MM.1S (cell line): ENCODE measurements at places on chromosomes 3 and 15.

- DNase-seq = no peak
Measured at GRCh38 chr3:173742491-173742890, 344.9 kb downstream of the NLGN1 start.

DNA sequence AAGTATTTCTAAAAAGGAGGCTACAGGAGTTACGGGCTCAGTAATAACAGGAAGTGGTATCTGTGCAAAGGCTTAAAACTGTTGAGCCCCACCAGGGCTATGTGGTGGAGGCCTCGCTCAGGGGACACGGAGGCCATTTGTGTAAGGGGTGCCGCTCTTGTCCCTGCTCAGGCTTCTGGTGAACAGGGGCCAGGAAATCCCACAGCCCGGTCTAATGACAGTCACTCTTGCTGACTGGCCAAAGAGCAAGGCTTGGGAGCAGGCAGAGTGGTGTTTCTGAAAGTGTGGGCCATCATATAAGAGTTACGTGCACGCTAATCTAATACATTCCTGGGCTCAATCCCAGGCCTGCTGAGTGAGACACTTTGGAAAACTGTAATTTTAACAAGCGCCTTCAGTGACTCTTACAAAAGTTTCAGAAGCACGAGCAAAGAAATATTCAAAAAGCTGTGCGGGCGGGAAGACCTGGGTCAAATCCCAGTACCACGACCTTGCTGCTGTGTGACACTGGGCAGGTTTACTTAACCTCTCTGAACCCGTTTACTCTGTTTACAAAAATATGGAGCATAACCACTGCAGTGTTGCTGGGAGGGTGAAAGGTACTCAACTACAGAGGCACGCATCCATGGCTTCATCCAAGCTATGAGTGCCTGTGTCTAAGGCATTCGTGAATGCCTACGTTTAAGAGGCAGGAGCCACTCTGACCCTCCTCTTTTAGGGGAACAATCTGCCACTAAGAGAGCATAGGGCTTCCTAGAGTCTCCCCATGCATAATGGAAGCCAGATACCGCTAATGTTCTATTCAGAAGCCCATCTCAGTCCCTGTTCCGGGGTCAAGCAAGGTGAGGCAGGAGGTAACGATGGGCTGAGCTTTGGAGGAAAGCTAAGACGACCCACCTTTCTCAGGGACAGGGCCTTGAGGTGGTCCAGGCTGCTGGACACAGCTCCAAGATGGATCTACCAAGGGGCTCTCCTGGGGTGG is 2.0 kb downstream of the ATP10A start:
- DNase-seq = no peak

DNA sequence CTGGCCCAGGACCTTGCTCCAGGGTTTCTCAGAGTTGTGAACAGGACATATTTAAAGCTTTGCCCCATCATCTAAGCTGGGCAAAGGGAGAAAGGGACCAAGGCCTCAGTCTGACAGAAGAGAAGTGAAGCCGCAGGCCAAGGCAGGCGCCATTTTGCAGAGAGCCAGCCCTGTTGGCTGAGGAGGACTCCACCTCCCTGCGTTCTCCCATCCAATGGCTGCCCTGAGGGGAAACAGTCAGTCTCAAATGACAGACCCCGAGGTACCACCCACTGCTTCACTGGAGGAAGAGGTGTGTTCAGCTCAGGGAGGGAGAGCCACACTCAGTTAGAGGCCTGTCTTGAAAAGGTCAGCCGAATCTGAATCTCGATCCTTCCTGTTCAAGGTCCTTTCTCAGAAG is 86.1 kb downstream of the ADAMTS17 start:
- DNase-seq = no peak

- no peak for DNase-seq
Measured at GRCh38 chr3:127325629-127325961, 37.7 kb upstream of the PRR20G start.
